ENCODE measurements at places on chromosomes 1 and 21.

GRCh38 chr1:222523852-222524251, 24.1 kb downstream of the HHIPL2 start:
- no peak for DNase-seq

- DNase-seq = no peak
Observed at GRCh38 chr1:247334378-247335133, 2.9 kb upstream of the ZNF496 start.

DNA sequence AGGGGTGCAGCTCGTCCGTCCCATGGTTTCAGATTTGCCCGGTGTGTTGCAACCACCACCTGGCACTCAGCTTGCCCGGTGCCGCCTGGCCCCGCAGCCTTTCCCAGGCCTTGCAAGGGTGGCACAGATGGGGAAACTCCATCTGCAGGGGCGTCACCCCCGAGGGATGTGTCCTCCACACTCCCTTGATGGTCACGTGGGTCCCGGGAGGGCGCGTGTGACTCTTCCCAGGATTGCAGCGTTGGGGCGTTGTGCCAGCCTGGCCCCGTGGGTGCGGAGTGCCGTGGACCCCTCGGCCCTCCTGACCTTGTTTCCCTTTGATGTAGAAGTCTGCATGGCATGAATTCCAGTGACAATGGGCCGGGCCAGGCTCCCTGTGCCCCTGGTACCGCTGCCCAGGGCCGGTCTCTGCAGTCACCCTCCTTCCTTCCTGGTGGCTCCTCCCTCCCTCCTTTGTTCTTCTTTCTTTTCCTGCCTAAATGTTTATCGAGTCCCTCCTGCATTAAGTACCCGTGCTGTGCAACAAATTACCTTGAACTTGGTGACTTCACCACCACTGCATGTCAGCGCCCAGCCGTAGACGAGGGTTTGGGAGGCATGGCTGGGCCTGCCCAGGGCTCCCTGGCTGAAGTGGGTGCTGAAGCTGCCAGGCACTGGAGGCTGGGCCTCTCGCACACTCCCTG, 22.9 kb downstream of the RRP1 start:
- DNase-seq = no peak

DNA sequence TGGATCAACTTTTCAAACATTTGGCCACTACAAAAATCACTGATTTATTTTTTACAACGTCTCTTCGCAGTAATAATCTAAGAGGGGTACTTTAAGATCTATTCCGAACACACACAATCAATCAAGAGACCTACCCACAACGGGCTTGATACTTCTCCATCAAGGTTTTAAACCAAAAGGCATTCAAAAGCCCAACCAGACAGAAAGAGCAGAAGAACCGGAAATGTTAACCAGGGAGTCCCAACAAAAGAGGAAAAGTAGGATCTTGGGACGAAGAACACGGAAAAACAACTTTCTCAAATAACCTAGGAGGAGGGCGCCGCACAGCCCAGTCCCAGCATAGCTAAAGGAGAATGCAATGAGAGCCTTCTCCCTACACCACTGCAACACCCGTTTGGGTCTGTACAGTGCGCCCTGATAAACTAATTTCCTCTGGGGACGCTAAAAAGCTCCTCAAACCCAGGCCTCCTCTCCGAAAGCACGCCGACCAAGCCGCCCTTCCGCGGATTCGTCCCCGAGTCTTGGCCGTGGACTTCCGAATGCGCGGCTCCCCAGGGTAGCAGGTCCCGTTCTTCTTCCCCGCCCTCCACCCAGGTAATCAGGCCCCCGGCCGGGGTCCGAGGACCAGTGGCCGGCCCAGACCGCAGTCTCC, 623 bp downstream of the RPL22 start:
- DNase-seq = no peak

DNA sequence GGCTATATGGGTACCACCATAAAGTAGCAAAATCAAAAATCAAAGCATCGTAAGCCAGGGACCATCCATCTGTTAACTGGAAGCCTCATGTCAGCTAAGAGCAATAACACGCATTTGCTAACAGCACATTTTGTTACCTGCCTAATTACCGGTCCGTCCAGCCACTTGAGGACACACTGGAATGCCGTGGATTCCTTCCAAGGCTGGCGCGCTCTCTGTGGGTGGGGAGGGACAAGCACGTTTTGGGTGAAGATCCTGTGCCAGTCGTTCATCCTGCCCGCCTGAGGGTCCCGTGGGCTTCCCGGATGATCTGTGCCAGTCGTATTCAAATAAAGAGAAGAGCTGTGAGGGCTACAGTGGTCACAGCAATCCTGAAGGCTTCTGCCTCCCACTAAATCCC, 6.2 kb downstream of the NPHP4 start:
- DNase-seq = no peak

DNA sequence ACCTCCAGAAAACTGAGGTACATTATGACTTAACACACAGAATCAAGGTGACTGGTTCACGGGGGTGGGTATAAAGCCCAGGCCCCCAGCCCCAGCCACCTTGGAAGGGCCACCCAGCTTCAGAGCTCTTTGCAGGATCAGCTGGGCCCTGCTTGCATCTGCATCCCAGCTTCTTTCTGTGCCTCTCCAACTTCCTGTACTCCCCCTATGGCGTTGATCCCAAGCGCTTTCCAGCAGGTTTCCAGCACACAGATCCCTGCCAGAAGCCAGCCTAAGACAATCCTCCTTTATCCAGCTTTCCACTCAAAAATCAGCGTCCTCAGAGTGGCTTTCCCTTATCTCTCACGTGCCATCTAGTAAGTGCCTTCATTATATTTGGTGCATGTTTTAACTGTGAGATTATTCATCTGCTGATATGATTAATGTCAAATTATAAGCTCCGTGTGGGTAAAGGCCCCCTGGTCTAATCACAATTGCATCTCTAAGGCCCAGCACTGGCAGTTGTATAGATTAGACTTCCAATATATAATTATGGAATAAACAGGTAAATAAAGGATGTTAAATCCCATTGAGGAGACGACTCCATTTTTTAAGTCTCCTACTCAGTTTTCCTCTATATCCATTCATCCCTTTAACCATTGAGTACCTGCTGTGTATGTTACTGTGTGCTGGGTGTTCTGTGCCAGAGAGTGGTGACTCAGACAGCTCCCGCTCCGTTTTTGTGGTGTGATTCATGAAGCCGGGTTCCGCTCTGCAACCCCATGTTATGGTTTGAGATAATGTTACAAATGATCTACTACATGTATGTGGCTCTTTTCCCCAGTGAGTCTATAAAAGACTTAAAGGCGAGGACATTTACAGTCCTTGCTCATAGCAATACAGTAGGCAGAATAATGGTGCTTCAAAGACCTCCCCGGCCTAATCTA, 387.6 kb downstream of the PCP4 start:
- DNase-seq = no peak

DNA sequence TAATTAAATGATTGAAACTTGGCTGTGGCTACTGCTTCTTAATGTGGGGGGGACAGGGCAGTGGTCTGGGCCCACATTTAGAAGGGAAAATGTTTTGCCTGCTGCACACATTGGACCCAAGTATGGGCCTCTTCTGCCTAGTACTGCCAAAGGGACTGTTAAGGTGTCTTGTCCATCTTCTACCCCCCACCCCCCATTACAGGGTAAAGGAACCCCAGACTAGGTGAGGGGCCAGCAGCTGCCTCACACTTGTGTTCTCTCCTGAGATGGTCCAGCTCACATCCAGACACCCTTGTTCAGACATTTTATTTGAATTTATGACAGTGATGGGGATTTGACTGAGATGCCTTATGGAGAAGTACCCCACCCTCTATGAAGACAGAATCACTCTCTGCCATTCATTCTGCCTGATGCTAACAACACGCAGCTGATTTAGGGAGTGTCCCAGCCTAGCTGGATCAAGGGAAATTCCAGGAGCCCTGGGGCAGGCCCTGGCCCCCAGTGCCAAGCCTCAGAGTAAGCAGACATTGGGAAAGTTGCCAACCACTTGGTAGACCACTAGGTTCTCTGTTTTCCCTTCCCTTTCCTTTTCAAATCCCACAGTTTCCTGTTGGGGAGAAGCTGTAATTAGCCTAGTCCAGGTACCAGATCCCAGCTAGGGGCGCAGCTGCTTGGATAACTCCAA, 42.1 kb downstream of the YARS1 start:
- DNase-seq = no peak

- DNase-seq = no peak
Observed at GRCh38 chr1:208189716-208190115, 54.5 kb downstream of the PLXNA2 start.

DNA sequence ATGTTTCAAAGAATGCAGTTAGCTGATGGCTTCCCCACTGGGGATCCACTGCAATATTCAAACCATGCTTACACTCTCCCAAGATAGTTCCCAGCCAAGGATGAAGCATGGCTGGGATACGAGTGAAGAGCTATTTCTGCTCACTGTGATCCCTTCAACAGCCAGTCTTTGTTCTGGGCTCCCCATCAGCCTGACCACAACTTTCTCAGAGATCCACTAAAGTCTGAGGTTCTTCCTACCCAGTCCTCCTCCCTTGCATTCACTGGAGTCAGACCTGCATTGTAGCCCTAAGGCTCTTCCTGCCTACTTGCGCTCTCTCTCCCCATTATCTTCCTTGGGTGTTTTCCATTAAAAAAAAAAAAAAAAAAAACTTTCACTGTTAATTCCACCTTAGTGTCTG, 101.4 kb downstream of the TTLL7 start:
- no peak for DNase-seq

DNA sequence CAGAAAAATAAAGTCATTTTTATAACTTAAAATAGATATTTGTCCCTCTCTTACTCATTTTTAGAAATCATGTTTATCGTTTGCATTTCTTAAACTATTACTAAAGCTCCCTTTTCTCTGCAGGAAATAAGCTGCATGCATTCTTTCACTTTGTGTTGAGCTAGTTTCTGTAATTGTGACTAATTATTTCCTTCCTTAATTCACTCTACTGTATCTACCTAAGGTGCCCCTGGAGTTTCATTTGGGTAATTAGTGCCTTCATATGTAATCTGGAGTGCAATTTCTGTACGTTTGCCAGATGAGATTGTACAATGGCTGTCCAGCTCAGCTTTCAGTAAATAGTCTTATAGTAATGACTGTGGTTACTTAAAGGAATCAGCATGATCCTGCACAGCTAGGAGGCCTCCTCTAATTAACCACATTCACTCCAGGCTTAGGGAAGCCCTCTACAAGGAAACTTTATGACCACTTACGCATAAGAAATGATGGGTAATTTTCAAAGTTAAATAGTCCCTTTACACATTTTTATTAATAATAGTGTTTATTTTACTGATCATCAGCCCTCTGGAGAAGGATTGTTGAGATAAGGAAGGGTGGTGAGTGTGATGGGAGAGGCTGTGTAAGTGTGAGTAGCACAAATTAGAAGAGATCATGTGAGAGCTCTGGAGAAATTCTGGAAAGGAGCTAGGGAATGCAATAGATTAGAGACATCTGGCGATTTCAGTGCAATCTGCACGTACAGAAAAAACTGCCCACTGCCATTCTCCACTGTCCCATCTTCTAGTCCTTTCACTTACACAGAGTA, 86.8 kb downstream of the LRRC8C start:
- DNase-seq = no peak

DNA sequence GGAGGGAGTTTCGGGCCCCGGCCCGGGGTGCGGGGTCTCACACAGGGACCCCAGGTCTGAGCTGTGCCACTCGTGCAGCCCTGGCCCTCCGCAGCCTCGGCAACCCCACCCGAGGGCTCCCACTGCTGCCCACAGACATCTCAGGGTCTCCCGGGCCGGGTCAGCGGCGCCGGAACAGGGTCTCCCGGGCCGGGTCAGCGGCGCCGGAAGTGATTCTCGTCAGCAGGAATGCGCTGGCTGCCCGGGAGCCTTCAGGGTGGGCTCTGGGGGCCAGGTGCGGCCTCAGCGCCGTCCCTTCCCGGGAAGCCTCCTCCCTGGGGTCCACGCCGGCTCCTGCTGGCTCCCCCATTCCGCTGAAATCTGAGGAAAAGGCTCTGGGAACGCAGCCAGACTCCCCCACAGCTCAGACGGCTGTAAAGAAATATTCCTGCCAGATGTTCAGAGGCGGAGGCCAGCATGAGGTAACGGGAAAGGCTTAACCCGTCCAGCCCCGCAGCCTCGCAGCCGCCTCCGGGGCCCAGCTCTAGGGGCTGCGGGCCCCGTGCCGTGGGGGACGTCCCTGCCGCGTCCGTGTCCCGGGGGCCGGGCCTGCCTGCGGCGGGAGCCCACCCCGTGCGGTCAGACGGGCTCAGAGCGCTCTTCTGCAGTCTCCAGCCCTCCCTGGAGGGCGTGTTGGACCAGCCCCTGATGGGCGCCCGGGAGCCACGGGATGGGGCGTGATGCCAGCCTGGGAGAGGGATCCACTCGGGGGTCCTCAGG, 8.7 kb upstream of the COL6A1 start:
- no peak for DNase-seq

GRCh38 chr1:13783551-13783950, 83.6 kb downstream of the PRDM2 start:
- DNase-seq = no peak

GRCh38 chr1:3236955-3237354, 168.0 kb downstream of the PRDM16 start:
- DNase-seq = no peak

DNA sequence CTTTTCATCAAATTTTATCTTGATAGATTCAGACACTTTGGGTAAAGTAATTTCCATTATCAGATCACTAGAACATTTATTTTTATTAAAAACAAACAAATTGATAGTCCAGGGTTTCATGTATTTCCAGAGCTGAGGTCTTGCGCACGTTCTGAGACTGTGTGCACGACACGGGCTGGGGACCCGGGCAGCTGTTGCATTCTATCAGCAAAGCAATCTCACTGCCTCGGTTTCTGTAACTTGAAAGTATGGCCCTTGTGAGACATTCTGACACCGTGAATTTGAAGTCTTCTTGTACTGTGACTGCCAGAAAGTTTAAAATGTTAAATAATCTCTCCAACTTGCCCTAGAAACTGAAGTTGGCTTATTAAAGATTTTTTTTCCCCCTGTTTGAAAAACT, 746.9 kb upstream of the ADGRL2 start:
- no peak for DNase-seq

- DNase-seq = no peak
Observed at GRCh38 chr1:110707232-110707631, 32.5 kb upstream of the KCNA3 start.

DNA sequence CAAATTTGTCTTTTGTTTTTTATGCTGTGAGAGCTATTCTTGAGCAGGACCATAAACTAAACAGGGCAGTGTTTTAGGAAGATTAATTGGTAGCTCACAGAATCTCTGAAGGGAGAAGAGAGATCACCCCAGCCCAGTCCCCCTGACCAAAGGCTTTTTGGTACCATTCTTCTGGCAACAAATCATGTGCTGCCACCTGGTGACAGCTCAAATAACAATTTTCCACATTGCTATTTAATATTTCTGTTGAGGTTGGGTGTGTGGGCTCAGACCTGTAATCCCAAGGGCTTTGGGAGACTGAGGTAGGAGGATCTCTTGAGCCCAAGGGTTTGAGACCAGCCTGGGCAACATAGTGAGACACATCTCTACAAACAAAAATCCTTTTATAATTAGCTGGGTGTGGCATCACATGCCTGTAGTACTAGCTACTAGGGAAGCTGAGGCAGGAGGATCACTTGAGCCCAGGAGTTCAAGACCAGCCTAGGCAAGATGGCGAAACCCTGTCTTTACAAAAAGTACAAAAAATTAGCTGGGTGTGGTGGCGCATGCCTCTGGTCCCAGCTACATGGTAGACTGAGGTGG, 2.2 kb upstream of the TESK2 start:
- no peak for DNase-seq

- DNase-seq = no peak
Observed at GRCh38 chr21:36990508-36991205, 15.8 kb upstream of the RIPPLY3 start.
